ENCODE measurements at places on chromosomes 11 and 22. TPM values are rescaled to one million over a fixed set of nuclear protein-coding genes. Genes with fewer than 3 reads are reported as not detected.

MYRF gene
- 1.7 TPM for total RNA-seq

YAP1 gene
- total RNA-seq, result 29.9 TPM

DNA sequence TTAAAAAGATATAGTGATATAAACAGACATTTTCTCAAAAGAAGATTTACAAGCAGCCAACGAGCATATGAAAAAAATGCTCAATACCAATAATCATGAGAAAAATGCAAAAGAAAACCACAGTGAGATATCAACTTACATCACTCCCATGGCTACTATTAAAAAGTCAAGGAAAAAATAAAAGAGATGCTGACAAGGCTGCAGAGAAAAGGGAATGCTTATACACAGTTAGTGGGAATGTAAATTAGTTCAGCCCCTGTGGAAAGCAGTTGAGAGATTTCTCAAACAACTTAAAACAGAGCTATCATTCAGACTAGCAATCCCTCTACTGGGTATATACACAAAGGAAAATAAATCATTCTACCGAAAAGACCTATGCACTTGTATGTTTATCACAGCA, 97.1 kb upstream of the CARD18 start:
- peak; percentile 29 for DNase-seq

GRCh38 chr22:22855617-22856308, 31.9 kb upstream of the IGLL5 start:
- DNase-seq, result peak; percentile 33

DNA sequence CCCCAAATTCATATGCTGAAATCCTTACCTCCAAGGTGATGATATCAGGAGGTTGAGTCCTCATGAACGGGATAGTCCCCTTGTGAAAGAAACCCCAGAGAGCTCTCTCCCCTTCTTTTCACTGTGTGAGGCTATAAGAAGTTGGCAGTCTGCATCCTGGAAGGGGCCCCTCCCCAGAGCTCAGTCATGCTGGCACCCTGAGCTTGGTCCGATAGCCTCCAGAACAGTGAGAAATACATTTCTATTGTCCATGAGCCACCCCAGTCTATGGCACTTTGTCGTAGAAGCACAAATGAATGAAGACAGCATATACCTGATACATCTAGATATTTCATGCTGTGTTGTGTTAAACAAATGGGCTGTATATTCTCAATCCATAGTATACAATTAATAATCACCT, 81.1 kb upstream of the CRTAM start:
- no peak for DNase-seq

All from SK-MEL-5 (cell line).